Stimulated activated naive CD8-positive, alpha-beta T cell treated with anti-CD3 and anti-CD28 coated beads, Interleukin-15, amount 100 ng/mL, for 72 hours (primary cell): ENCODE measurements at places on chromosomes 3 and 15.

DNA sequence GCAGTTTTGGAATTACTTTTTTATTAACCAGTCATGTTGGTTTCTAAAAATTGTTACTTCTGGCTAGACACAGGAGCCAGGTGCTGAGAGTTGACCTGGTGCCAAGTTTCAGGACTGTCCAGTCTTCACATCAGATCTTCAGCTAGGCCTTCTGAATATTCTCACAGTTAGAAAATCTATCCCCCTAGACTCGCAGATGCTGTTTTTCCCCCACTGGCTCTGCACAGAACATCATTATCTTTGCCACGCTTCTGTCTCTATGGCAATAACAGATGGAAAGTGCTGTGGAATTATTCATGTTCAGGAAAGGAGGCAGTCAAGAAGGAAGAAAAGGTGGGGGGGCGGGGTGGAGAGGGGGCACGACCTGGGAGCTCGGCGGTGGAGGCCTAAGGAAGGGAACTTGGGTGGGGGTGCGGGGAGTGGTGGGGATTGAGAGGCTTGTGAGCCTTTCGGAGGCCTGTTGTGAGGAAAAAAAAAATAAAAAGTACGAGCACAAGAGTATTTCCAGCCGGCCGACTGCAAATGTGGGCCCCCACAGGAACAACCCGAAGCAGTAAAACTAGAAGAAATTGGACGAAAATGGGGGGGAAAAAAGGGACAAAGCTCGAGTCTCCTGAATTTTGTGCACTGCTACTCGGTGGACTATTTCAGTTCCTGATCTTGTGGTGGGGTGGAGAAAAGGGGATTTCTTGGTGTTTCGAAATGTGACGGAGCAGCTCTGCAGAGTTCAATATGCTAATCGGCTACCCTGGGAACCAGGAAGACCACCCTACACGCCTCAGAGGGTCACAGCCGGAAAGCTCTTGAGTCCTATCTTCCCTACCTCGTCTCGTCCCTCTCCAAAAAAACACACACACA lies 1.5 kb upstream of the SKIL start:
- no peak for DNase-seq

DNA sequence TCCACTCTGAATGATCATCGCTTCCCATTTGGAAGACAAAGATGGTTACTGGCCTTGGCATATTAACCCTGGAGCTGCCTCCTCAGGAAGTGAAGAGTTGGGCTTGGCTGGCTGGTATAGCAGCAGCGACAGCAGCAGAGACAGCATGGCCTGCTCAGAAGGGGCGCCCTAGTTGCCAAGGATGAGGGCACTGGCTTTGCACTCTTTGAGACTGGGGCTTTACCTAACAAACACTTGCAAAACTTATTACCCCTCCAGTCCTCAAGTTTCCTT lies 68.5 kb upstream of the RBP1 start:
- no peak for DNase-seq

- no peak for DNase-seq
These were observed 418.7 kb upstream of the CNTN6 start for GRCh38 chr3:674116-674515.

DNA sequence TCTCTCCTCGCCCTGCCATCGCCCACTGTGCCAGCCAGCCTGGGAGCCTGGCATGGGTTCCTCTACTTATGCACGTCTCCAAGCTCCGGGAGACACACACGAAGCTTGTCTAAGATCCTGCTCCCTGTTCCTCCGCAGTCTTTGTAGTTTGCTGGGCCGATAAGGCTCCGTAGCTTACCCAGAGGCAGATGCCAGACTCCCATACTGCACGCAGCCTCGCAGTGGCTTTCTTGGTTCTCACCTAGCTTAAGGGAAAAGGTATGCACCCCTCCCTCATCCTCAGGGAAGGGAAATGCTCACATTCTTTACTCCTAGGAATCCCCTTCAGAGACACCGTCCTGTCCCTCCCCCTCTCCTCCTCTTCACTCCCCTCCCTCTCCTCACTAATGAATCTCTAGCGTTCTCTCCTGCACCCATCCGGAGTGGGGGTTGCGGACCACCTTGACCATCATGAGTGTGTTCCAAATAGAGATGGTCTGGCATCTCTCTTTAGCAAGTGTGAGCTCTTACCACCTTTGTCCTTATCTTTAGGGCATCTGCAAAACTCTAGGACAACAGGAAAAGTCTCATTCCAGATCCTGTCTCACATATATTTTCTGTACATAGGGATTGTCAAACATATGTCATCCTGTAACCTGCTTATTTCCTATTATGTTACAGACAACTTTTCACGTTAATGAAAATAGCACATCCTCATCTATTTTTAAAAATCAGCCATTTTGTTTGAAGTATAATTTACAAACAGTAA lies 56.5 kb downstream of the TMEM266 start:
- no peak for DNase-seq

- no peak for DNase-seq
These were observed 80.2 kb downstream of the CBLB start for GRCh38 chr3:105788593-105788992.

DNA sequence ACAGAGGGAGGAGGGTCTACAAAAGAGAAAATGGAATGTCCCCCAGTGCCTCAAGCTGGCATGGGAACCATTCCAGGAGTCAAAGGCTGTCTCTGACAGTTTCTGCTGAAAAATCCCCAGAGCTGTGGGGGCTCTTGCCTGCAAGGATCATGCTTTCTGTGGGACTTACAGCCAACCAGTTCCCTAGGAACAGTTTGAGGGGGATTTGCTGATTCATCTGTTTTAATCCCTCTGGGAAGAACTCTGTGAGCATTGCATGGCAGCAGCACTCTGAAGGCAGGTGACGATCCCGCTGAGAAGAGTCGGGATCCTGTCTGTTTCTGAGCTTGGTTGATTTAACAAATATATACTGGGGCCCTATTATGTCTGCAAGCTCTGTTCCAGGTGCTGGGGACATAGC lies 176.0 kb downstream of the SSR3 start:
- DNase-seq, result no peak

DNA sequence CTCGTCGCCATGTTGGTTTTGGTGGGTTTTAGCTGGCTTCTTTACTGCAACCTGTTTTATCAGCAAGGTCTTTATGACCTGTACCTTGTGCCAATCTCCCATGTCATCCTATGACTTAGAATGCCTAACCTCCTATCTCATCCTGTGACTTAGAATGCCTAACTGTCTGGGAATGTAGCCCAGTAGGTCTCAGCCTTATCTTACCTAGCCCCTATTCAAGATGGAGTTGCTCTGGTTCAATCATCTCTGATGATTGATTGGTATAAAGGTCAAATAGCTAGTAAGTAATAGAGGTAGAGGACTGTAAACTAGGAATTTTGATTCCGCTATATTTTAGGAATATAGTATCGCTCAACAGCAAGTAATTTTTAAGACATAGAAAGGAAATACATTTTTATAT lies 1.3 kb upstream of the ACKR2 start:
- DNase-seq, result no peak

DNA sequence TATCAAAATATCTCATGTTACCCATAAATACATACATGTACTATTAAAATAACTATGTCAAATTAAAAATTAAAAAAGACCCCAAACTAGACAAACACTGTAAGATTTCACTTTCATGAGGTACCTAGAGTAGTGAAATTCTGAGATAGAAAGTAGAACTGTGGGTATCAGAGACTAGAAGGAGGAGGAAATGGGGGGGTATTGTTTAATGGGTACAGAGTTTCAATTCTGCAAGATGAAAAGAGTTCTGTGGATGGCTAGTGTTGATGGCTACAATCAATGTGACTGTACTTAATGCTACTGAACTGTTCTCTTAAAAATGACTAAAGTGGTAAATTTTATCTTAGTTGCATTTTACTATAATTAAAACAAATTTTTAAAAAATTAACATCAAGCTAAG lies 36.6 kb downstream of the RFX7 start:
- no peak for DNase-seq

DNA sequence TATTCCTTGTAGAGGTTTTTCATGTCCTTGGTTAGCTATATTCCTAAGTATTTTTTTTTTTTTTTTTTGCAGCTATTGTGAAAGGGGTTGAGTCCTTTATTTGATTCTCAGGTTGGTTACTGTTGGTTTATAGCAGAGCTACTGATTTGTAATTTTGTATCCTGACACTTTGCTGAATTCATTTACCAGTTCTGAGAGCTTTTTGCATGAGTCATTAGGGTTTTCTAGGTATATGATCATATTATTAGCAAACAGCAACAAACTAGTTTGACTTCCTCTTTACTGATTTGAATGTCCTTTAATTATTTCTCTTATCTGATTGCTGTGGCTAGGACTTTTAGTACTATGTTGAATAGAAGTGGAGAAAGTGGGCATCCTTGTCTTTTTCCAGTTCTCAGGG lies 737.4 kb downstream of the ZNF385D start:
- DNase-seq, result no peak

GRCh38 chr3:50270422-50271224 lies 1.7 kb downstream of the SEMA3B start:
- no peak for DNase-seq

DNA sequence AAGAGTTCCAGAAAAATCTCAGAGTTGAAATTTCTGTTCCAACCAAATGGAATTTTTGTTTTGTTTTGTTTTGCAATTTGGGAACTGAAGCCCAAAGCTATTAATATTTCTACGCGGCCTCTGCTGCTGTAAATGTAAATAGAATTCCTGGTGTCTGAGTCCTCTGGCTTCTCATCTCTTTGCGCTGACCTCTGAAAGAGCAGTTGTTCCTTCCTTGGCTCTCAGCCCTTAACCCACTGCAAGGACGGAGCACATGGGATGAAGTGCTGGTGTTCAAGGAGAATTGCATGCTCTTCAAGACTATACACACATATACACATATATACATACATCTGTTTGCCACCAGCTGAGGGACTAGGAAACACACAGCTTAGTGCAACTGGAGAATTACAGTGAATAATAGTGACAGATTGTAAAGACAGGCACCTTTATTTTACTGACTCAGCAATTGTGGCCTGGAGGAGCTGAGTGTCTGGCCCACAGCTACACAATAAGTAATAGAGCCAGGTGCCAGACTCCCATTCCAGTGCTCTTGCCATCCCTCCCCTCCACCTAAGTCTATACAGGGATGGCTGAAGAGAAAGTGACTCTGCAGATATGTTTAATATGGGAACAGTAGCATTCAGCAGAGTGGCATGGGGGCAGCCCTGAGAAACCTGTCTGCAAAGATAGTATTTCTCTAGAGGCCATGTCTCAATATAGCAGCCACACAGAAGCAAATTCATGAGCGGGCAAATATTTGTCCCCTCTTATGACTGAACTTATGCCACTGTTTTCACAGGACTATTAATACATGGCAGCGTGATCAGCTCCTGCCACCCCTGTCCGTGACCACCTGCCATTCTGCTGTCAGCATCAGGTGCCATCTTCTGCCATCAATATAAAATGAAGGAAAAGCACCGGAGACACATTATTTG lies 42.3 kb downstream of the NEK10 start:
- DNase-seq, result no peak

DNA sequence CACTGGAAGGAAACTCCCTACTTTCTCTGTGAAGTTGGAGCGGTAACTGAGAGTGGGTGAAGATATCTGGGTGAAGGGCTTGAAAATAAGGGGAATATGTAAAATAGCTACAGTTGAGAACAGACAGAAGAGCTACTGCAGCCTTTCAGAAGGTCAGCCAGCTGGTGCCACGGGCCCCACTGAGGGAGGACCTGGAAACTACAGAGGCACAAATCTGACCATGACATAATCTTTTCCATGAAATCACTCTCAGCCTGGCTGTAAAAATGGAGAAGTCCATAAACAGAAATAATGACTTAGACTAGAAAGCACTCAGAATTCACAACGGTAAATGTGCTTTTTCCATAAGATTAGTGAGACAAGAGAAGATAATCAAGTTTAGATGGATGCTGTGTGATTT lies 46.4 kb downstream of the ST3GAL6 start:
- no peak for DNase-seq

DNA sequence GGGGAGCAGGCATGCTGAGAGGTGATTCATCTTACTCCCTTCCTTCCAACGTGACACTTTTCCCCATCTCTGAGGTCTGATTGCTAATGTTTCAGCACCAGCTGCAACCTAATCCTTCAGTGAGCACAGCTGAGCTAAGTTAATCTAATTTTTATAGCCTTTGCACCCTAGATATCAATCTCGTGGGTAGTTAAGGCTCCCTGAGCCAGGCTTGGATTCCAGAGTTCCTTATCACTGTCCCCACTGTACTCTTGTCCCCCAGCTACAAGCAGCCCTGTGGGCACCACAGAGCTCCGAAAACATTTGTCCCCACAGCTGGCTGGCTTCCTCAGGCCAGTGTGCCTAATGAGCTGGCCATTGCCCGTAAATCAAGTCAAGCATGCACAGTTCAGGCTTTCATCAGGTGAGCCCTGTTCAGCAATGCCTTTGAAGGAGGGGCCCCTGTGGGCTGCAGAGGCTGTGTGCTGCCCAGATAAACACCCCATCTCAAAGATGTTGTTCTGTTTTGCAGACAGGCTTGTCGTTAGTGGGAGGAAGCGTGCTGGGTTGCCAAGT lies 376.9 kb upstream of the RASGRP1 start:
- DNase-seq, result no peak

- DNase-seq, result no peak
These were observed 75.1 kb downstream of the MYO9A start for GRCh38 chr15:72042865-72043264.

DNA sequence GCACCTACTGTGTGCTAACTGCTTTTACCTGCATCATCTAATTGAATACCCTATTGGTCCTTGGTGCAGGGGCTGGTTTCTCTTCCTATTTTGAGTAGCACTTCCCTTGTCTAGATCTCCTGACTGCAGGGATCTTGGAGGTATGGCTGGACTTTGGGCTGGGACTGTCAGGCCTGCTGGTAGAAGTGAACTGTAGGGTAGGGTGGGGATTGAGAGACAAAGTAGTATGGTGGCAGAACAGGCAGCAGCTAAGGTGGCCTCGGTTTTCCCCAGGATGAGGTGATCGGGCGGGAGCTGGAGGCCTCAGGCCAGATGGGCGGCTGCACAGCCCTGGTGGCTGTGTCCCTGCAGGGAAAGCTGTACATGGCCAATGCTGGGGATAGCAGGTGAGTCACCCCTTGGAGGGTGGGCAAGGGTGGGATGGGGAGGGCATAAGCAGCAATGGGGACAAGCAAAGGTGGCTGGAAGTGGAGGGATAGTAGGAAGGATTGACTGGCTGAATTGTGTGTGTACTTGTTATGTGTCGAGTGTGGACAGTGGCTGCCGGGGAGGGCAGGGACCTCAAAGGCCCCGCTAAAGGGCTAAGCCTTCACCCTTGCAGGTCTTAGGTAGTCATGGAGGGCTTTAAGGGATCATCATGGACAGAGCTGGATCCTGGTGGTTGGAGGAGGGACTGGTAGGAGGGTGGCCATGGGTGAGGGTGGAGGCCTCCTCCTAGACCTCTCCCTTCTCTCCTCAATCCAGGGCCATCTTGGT lies 2.0 kb downstream of the PPM1M start:
- no peak for DNase-seq
